Spinal cord (tissue), 10 donors: ENCODE measurements at places on chromosomes 3 and 15. TPM values are rescaled to one million over a fixed set of nuclear protein-coding genes. Genes with fewer than 3 reads are reported as not detected.

Gene LXN
- total RNA-seq, result 25.5 TPM

Gene HRH1
- 19.3 TPM for total RNA-seq

Gene RAF1
- 113 TPM for total RNA-seq

Gene PLD1
- 63.3 TPM for total RNA-seq

Gene FBXL22
- total RNA-seq, result 1.2 TPM

Gene PCOLCE2
- total RNA-seq, result 11.5 TPM

GRCh38 chr15:46708226-46708625 is 1009.1 kb upstream of the SEMA6D start:
- DNase-seq, result no peak

GRCh38 chr15:90496791-90497190 is 32.9 kb upstream of the CRTC3 start:
- no peak for DNase-seq

DNA sequence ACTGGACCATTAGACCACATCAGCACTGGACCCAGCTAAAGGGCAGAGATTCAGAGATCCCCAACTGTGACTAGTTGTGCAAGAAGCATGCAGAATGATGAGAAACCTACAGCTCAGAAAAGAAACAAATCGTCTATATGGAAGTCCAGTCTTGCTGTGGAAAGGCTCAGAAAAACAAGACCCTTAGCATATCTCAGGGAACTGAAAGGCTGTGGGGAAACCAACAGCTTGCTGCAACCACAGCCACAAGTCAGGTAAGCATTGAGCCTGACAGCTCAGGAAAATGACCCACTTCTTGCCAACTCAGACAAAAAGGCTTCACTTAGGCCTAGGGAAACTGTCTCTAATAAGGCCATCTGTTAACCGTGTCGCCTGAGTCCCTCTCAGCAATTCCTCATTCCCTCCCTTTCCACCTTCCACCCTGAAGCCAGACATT is 145.6 kb downstream of the LSAMP start:
- no peak for DNase-seq

GRCh38 chr15:60228101-60228500 is 169.7 kb downstream of the ANXA2 start:
- DNase-seq, result no peak

- DNase-seq, result no peak
These were observed 14.0 kb upstream of the DYNC1LI1 start for GRCh38 chr3:32584660-32585059.

GRCh38 chr3:182609575-182610156 is 183.6 kb upstream of the ATP11B start:
- no peak for DNase-seq

- DNase-seq, result no peak
These were observed 38.4 kb downstream of the IQSEC1 start for GRCh38 chr3:13034861-13035260.
